ENCODE measurements at places on chromosomes 6 and 20.

DNA sequence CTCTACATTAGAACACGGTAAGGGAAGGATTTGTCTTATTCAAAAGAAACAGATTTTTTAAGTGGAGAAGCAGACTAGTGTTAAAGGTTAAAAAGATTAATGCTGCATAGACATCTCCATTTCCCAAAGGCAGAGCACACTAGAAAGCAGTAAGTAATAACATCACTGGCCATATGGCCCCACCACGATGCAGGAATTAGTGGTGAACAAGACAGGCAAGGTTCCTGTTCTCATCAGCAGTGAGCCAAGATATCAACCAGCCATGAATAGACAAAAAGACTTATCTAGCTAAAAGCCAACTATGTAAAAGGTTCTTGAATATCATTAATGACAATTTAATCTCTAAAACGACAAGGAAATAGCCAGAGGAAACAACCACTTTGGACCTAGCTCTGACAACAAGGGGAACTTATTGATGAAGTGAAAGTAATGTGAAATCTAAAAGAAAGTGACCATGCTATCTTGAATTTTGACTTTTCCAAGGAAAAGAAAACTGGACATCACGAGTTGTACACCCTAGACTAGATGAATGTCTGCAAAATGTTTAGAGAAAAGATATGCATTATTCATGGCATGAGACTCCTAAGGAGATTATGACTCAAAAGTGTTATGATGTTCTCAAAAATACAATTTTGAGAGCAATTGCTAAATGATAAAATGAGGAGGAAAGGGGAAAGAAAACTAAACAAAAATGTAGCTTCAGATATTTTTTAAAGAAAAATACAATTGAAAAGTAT, 157.9 kb upstream of the STXBP5 start:
- DNase-seq, result peak; percentile 11

DNA sequence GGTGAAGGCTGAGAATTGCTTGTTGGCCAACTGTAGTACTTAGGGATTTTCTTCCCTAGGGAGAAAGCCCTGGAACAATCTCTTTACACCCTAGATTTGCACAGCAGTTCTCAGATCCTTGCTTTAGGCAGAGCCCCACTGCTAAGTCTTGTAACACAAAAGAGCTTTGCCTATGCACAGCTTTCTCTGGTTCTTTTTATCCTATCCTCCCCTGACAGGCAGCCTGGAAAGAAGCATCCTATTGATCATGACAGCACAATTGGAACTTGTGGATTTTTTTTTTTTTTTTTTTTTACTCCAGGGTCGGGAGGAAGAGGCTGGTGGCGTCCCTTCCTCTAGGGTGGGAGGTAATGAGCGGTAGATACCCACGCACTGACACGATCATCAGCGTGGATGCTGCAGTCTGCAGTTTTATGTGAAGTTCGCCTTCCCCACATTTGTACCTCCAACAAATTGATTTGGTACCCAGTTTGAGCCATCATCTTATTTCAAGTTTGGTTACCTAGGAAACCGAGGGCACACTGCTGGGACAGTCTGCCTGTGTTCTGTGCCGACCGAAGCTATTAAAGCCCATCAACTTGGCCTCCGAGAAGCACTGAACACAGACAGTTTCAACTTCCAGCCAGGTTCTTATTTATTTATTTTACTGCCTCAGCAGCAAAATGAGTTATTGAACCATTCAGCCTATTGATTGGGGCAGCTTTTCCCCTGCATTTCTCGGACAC, 110.1 kb downstream of the NRN1 start:
- DNase-seq, result no peak

GRCh38 chr6:47235964-47236760, 73.5 kb downstream of the TNFRSF21 start:
- DNase-seq, result no peak

GRCh38 chr6:106789428-106790148, 160.2 kb downstream of the QRSL1 start:
- DNase-seq, result no peak

DNA sequence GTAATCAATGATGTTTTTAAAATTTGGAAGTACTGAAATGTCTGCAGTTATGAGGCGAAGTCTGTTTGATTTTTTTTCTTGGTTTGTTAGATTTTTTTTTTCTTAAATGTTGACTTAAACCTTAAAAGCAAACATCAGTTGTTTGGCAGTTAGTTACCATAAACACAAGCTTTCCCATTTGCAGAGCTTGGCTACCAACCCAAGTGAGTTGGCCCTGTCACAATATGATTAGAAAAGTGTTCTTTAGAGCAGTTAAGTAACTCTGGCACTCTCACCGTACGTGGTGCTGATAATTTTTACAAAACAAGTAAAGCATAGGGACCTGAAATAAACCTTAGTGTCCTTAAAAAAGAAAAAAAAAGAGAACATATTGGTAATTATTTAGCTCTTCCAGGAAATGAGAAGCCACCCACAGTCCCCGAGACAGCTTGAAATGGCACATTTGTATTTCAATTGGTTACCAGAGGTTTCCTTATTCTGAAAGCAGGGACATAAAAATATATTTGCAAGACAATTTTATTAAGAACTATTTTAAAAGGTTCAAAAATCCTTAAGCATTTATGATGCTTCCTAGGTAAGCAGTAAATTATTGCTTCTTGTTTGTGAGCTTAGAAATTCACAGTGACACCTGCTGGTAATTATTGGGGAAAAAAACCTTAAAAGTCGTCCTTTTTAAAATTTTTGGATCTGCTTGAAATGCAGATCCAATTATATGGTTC, 3.9 kb downstream of the HEY2 start:
- DNase-seq, result peak; percentile 25

- DNase-seq, result no peak
Observed at GRCh38 chr6:147738516-147739162, 230.1 kb downstream of the SAMD5 start.

DNA sequence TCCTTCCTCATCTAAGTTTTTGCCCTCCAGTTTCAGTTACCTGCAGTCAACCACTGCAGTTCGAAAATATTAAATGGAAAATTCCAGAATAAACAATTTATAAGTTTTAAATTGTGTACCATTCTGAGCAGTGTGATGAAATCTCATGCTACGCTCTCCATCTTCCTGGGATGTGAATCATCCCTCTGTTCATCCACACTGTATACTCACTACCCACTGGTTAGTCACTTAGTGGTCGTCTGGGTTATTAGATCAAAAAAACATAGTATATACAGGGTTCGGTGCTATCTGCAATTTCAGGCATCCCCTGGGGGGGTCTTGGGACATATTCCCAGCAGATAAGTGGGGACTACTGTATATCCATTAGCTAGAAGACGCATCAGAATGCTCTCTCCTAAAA, 151.9 kb upstream of the SLC22A16 start:
- peak; percentile 45 for DNase-seq

DNA sequence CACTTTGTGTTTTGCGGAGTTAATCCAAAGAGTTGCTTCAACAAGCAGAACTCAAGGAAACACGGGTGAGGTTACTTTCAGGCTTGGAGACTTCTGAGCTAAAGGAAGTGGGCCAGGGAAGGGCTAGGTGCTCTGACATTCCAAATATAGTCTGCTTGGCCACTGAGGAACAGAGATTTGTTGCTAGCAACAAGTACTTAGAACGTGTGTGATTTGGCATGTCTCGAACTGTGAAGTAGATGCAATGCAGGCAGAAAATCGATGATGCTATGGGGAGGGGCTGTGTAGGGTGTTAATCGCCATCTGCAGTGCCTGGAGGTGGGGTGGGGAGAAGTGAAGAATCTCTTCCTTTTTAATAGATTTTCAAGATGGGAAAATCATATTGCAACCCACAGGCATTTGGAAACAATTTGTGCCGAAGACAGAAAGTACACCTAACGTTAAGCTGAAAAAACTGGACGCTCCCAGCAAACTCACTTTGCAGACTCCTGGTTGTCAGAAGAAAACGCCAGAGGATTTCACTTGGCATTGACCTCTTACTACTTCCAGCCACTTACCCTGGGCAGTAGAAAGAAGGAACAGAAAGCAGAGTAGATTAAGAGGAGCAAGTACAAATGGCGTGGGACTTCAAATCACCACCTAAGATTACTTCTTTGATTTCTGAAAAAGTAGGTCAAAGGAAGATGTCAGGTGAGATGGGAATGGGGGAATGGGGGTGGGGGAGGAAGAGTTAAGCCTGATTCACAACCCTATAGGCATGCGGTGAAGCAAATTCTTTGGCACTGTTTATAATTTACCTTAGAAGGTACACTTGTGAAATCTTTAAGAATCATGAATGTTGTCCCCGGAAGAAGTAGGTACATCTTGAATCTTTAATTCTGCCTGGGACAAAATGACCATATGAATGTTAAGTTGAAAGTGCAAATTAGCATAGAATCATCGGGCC, 314.1 kb downstream of the CD83 start:
- DNase-seq, result no peak

GRCh38 chr6:148800536-148800935, 53.7 kb downstream of the UST start:
- peak; percentile 85 for DNase-seq

- DNase-seq, result no peak
Observed at GRCh38 chr6:3382326-3383279, 74.2 kb downstream of the SLC22A23 start.

DNA sequence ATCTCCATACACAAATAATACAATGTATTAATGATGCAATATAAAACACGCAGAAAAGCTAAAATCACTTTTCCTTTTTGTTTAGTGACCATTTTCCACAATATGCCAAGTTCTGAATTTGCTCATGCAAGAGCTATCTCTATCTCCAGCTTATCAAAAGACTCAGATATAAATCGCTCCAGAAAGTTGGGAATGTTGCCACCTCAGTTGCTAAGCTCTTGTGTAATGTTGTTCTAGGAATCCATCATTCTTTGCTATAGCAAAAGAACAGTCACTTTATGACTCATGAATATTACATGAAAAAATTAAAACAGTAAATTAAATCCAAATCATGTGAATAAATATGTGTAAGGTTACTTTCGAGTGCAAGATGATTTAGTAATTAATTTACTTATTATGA, 8.7 kb downstream of the PLAGL1 start:
- DNase-seq, result peak; percentile 47

DNA sequence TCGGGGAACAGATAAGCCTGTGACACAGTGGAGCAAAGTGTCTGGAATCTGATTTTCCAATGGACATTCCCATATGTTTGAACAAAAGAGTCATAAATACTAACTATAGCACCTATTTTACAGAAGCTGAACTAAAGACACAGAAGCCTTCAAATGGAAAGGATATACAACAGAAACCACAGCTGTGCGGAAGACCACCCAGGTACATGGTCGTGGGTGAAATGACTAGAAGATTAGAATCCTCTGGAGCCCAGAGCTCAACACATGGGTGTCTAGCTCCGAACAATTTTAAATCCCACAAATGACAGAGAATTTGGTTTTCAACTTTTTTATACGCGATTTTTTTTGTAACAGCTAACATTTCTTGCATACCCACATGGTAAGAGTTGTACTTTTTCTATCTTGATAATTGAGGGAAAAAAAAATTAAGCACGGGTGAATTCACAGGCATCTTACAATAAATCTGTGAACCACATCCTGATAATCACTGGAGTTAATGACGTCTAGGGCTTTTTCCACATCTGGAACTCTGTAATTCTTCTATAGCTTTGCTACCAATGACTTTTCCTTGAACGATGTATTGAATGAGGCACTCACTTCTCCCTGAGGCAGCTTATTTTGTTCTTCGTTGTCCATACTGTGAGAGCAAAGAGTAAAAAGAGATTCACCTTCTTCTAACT, 271.1 kb upstream of the AGPAT4 start:
- DNase-seq, result peak; percentile 69

DNA sequence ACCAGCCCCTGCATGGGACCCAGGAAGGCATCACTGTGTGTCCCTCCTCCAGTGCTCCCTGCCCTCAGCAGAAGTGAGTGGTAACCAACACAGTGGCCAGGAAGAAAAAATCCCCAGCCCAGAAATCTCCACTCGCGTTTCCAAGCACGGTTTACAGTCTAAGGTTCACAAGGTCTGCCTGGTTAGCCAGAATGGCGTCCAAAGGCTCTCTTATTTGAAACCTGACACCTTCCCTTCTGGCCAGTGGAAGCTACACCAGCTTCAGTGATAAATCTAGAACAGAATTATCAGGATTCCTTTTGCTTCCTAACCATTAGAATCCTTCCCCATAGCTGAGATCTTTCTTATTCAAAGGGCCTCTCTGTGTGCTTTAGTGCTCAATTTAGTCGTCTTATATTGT, 9.2 kb downstream of the LY86 start:
- DNase-seq, result no peak

GRCh38 chr20:49915118-49915379, 280 bp downstream of the SPATA2 start:
- DNase-seq, result no peak

DNA sequence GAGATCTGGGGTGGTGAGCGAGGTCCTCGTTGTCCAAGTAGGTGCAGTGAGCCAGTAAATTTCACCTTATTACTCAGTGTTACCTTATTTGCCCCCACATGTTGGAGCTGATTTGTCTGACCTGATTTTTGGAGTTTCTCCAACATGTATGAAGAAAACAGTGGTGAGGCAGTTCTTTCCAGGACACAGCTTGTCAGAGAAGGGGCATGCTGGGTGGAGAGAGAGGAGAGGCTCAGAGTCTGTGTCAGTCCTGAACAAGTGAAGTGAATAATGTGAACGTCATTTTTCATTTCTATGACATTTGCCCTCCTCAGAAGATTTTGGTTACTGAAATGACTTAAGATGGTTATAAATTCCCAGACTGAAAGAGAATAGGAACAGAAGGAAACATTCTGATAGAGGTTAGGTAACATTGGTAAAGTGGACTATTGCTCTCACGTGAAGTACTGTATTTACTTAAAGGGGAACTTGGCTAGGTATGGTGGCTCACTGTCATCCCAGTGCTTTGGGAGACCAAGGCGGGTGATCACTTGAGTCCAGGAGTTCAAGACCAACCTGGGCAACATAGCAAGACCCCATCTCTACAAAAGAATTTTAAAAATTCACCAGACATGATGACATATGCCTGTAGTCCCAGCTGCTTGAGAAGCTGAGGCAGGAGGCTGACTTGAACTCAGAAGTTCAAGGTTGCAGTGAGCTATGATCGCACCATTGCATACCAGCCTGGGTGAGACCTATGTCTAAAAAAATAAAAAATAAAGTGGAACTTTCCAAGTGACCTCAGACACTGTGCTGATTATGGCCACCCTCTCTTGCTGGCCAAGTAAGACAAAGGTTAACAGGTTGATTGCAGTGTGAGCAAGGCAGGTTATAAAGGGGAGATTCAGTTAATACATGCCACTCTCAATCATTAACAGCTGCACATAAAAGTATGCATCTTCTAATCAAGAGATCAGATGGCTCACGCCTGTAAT, 184.3 kb downstream of the EDN1 start:
- DNase-seq, result peak; percentile 16

- DNase-seq, result no peak
Observed at GRCh38 chr6:170257376-170257775, 33.5 kb downstream of the DLL1 start.

DNA sequence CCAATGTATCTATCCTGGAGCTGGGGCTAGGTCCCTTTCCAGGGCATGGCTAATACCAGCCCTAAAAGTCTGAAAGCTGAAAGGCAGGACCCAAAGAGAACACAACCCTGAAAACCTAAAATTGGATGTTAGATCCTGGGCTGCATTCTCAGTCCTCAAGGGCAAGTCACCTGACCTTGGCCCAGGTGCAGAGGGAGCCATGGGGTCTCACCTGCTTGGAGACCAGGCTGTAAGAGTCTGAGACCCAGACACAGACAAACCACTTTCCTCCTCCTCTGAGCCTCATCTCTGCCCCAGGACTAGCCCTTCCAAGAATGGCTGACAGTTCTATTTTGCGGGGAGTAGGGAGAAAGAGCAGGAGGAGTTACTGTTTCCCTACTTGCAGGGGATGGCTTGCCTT, 60.0 kb downstream of the EFCAB8 start:
- no peak for DNase-seq

Measured in AG10803 (cell line).